ENCODE measurements at places on chromosomes 2 and 18. TPM values are rescaled to one million over a fixed set of nuclear protein-coding genes. Genes with fewer than 3 reads are reported as not detected.

PXDN gene
- total RNA-seq: 1.7 TPM

NLRC4 gene
- total RNA-seq: 0.07 TPM

DNA sequence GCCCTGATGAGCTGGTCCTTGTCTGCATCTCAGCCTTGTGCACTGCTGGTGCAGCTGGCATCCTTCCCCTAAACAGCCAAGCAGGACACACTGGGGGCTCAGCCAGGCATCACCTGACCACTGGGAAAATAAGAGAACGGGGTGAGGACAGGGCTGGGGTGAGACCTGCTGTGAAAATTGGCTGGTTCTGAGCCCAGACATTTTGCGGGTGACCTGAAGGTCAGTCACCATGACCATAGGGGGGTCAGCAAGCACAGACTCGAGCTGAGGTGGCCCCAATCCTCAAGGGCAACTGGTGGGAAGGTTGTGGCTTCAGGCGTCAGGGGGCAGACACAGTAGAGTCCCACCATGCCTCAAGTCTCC, 144.9 kb upstream of the TWIST2 start:
- no peaks in the 10 kb centered on the region for H3K4me1 ChIP-seq
- H3K27me3 ChIP-seq: peaks cover 2% of the 10 kb centered on the region
- no peak for DNase-seq

DNA sequence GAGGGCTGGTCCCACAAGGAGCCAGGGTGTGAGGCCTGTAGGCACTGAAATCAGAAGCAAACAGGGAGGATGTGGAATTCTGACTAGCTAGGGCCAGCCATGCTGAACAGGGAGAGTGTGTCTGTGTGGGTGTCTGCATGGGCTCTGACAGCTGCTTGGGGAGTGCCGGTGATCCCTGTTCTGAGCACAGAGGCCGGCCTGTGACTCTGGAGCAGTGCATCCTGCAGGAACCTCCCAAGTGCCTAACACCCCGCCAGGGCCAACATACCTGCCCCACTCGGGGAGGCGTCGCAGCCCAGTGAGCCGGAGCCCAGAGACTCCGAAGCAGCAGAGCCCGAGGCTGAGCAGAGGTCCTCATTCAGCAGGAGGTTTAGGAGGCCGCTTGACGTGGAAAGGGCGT, 11.5 kb upstream of the HES6 start:
- H3K4me3 ChIP-seq: no peak overlapping the region
- H3K36me3 ChIP-seq: peaks cover 19% of the 10 kb centered on the region
- H3K27ac ChIP-seq: no peak overlapping the region
- no peaks in the 10 kb centered on the region for H3K27me3 ChIP-seq
- no peaks in the 10 kb centered on the region for H3K4me1 ChIP-seq

Data from activated T-helper 1 cell treated with anti-CD3 and anti-CD28 coated beads, Interleukin-12 subunit alpha, Interleukin-12 subunit beta, Interleukin-2, Interleukin-4 antibody, amounts not matched to agents 30 ng/mL and 10 ng/mL and 1 ng/mL, durations not matched to agents 14 hours and 24 hours and 36 hours (primary cell).